Muscle of back (tissue), 13 donors: ENCODE measurements at places on chromosomes 12 and 14. TPM values are rescaled to one million over a fixed set of nuclear protein-coding genes. Genes with fewer than 3 reads are reported as not detected.

Gene MNAT1
- 49.3 TPM for polyA plus RNA-seq

Gene NFE2
- 2.1 TPM for polyA plus RNA-seq

Gene HOXC9
- polyA plus RNA-seq, result 1.1 TPM

Gene IFNG-AS1
- 0.59 TPM for polyA plus RNA-seq

Gene SMCO3
- 0.25 TPM for polyA plus RNA-seq

Gene PRR4
- 2.6 TPM for polyA plus RNA-seq

Gene DDX54
- 41.8 TPM for polyA plus RNA-seq

Gene OVCH1
- 0.41 TPM for polyA plus RNA-seq

Gene SYNE2
- 44.3 TPM for polyA plus RNA-seq

- DNase-seq, result no peak
Observed at GRCh38 chr12:87238466-87238865, 790.7 kb downstream of the C12orf50 start.

- DNase-seq, result peak; percentile 17
Observed at GRCh38 chr14:76376878-76377734, 1.2 kb downstream of the ESRRB start.

DNA sequence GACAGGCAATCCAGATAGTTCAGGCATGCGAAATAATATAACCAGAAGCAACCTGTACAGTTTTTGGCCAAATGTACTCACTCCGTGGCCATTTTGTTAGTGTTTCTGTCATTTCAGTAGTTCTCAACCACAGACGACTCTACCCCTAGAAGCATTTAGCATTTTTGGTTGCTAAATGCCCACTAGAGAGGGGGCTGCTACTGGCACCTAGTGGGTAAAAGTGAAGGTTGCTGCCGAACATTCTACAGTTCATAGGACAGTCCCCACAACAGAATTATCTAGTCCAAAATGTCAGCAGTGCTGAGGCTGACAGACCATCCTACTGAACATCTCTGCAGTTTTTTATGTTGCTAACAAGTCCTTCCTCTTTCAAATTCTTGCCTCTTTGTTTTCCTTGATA, 107.4 kb downstream of the TSHR start:
- peak; percentile 6 for DNase-seq

DNA sequence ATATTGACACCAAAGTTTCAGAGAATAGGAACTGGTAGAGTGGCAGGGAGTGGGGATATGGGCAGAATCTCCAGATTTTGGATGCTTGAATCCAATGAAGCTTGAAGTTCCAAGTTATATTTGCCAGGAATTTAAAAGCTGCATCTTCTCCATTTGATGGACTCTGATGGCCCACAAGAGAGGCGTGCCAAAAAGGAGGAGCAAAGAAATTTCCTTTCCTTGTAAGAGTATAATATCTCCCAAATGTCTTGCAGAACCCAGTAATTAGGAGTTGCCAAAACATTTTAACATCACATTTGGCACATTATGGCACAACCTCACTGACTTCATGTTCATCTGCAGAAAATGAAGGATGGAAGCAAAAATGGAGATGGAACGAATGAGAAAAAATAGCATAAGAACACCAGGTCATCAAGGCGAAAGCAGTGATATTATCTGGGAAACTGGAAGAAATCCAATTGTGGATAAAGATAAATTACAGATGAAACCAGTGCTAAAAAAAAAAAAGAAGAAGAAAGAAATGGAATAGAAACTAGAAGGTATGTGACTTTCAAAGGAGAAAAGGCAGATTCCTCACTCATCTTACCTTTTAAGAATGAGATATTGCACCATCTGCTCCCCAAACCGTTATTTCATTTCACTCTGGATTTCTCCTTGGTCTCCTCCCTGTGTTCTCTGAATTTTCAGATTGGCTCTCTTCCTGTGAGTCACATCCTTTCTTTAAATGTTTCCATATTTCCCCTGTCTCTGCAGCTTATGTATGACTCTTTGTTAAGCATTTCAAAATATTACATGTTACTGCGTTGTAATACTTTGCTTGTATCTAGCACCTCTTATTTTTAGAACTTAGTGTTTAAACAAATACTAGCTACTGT, 13.5 kb upstream of the FLRT2 start:
- DNase-seq, result peak; percentile 67

DNA sequence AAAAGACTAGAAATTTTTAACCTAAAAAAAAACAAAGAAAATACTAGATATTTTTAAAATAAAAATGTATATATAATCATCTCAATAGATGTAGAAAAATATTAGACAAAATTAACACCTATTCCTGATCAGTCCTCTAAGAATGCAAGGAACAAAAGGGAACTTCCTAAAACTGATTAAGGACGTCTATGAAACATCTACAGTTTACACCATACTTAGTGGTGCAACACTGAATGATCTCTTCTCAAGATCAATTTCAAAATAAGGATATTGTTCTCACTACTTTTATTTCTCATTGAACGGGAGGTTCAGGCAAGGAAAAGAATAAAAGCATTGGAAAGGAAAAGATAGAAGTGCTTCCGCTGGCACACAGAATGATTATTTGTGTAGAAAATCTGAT, 16.0 kb downstream of the OLR1 start:
- DNase-seq, result no peak

DNA sequence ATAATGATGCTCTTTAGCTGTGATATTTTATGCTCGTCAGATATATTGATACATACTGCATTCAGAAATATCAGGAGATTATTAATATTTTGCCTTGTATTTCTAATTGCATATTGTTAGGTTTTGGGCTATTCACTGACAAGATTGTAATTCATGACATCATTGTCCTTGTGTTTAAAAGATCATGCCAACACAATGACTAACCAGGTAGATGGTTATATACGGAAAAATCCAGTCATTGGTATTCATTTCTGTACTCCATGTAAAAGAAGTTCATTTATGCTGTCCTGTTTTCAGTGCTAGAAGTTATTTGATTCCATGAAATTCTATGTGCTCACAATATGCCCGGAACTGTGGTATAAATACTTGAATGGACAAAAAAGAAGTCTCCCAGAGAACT, 107.5 kb downstream of the KITLG start:
- DNase-seq, result no peak

GRCh38 chr12:130423991-130424857, 86.5 kb downstream of the PIWIL1 start:
- no peak for DNase-seq

GRCh38 chr14:47346849-47347248, 328.6 kb downstream of the MDGA2 start:
- DNase-seq, result no peak

DNA sequence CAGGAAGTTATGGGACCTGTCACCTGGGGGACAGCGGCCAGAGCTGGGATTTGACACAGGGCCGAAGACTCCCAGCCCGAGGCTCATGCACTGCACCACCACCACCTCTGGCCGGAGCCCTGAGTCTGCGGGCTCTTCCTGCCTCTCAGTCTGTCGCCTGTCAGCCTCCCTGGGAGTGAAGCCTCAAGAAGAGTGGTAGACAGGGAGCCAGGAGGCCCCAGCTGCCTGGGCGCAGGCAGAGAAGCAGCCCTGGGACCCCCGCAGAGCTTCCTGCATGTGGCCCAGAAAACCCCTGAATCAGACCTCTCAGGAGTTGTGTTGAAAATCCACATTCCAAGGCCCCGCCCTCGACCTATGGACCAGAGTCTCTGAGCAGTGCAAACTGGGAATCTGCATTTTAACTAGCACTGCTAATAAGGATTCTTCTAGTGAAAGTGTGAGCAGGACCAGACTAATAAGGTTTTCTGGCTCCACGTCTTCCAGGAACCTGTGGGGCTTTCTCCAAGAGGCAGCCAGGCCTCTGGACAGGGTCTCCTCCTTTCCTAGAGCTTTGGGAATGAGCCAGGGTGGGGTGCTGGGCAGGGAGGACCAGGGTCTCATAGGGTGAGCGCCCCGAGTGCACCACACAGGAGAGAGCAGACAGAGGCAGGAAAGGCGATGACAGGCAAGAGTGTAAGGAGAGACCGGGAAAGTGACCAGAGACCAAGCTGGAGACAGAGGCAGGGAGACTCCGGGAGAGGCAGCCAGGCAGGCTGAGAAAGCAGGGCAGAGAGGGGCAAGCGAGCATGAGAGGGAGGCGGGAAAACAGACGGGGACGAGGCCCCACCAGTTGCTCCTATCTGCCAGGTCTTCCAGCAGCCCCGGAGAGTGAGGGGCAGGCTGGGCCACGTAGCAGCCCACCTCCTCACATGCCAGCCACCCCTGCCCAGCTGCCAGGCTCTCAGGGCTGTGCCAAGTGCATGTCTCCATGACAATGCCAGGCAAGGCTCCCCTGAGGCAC, 112.4 kb downstream of the BCL11B start:
- DNase-seq, result no peak

- no peak for DNase-seq
Observed at GRCh38 chr12:31820832-31821231, 92.0 kb upstream of the AMN1 start.

GRCh38 chr12:131928080-131928710, 881 bp upstream of the PUS1 start:
- peak; percentile 18 for DNase-seq

- DNase-seq, result no peak
Observed at GRCh38 chr14:84203896-84204295, 1326.0 kb upstream of the FLRT2 start.

DNA sequence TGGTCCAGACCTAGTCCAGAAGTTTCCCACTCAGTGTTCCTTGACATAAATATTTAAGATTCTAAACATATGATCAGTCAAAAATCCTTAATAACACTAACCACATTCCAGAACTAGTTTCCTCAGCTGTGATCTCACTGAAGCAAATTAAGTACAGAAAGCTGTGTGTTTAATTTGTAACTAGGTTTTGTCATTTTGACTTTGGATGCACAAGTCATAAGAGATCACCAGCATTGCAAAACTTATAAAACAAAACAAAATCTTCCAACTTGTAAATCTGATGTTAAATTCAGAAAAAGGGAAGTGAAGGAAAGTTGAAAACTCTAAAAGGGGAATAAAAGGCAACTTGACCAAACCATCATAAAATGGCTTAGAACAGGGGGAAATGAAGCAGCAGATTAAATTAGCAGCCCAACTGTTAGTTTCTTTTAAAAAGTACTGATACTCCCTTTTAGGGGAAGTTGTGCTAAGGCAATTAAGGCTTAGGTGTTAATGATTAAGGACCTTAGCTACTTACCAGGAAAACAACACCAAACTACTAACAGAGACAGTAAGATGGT, 56.6 kb downstream of the SH2B3 start:
- DNase-seq, result peak; percentile 72

DNA sequence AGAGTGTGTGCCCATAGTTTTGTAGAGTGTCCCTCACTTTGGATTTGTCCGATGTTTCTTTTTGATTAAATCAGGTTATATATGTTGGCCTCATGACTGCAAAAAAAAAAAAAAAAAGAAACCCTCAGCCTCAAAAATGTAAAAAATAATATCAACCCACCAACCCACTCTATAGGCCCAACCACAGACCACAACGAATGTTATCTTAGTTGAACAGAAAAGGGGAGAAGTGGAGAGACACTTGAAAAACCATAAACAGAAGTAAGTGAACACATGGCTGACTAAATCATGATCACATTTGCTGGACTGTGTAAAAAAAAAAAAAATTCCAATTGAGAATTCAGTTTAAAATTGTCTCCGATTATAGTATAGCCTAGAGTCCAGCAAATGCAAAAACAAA, 45.5 kb upstream of the ST8SIA1 start:
- no peak for DNase-seq

DNA sequence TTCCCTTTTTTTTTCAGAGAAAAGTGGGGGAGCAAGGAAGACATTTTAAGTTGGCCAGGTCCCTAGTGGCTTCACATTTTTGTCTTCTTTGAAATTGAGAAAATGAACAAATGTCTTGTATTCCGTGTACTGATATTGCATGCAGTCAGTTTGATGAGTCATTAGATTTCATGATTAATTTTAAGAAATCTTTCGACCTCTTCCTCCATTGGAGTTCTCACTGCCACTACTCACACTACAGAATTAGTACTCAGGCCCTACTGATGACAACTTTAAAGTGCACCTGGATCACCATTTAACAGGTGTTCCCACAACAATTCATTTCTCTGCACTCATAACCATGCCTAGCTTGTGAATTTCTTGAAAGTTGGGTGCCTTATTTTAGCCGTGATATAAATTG, 50.5 kb downstream of the SAMD4A start:
- DNase-seq, result no peak

- DNase-seq, result no peak
Observed at GRCh38 chr12:104672501-104673265, 215.9 kb downstream of the CHST11 start.

GRCh38 chr12:85356596-85357385, 76.8 kb downstream of the ALX1 start:
- DNase-seq, result peak; percentile 2

DNA sequence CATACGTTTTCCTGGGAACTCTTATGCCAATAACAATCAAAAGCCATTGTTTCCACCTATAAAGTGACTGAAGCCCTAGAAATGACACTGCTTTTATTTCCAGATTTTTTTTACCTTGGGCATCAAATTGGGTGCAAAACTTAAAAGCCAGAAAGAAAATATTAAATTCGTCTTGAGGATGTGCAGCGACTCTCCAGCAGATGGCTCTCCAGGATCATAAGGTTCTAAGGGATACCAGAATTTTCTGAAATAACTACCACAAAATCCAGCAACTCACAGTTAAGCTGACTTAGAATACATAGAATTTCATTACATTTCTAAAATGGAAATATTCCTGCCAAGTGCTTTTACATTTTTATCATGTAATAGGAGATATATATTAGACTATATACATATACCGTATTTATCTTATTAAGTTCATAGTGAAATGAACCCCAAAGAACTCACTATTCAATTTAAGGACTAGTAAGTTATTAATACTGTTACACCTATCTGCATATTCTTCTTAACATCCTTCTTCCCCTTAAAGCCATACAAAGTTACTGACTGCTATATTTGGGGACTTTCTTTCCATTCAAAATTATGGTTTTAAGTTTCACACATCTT, 44.0 kb downstream of the ARMH4 start:
- peak; percentile 43 for DNase-seq

DNA sequence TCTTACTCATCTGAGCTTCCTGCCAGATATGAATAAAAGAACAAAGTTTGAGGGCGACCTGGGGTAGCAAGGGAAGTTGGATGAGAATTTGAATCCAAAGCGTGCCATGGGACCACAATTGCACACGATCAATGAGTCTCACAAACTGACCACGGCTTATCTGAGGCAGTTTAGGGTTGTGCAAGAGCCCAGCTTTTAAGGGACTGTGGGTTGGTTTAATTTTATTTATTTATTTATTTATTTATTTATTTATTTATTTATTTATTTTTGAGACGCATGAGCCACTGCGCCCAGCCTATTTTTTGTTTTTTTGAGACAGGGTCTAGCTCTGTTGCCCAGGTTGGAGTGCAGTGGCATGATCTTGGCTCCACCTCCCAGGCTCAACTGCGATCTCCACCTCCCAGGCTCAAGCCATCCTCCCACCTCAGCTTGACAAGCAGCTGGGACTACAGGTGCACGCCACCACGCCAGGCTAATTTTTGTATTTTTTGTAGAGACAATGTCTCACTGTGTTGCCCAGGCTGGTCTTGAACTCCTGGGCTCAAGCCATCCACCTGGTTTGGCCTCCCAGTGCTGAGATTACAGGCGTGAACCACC, 1.1 kb downstream of the AMDHD1 start:
- no peak for DNase-seq

DNA sequence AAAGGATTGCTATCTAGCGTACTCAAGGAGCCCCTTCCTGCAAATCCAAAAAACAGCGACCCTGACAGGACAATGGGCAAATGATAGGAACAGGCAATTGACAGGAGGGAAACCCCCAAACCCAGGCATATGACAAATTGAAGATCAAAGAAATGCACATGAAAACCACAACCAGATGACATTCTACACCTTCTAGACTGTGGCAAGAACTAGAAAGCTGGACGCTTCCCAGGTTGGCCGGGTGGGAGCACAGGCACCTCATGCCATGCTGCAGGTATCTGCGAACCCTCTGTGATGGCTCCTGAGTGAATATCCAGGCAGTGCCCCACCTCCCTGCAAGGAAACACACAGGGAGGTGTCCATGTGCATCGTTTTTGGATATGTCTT, 37.1 kb downstream of the CMKLR1 start:
- no peak for DNase-seq
